Stimulated activated CD4-positive, alpha-beta T cell treated with anti-CD3 and anti-CD28 coated beads, Interleukin-2, amount 100 ng/mL, for 24 hours (primary cell): ENCODE measurements at places on chromosomes 1 and 21.

GRCh38 chr21:39885119-39885848 lies 18.0 kb downstream of the PCP4 start:
- no peak for DNase-seq

DNA sequence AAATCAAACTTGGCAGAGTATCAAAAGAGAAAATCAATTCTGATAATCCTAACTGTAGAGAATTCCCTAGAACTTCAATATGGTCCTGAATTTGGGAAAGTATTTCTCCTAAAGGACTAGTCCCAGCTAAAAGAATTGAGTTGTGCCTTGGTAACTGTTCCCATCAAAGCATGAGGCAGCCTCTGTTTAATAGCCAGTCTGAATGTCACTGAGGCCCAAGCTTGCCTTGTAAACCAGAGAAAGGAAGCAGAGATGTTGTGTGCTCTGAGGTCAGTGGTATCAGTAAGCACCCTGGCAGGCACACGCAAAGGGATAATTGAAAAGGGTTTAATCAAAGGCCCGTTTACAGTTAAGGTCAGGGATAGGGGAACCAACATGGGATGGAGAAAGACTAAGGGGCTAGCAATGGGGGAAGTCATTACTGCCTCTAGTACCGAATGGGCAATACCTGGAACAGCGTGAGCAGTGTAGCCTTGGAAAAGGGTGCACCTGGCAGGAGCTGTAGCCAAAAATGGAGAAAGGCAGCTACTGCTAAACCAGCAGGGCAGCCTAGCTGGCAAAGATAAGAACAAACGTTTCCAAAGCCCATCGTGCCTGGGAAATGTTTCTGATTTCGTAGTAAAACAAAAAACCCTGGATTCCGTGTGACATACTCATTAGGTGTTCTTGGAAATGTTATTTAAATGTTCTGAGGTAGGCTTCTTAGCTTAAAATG lies 635.5 kb downstream of the PLPP3 start:
- no peak for DNase-seq

DNA sequence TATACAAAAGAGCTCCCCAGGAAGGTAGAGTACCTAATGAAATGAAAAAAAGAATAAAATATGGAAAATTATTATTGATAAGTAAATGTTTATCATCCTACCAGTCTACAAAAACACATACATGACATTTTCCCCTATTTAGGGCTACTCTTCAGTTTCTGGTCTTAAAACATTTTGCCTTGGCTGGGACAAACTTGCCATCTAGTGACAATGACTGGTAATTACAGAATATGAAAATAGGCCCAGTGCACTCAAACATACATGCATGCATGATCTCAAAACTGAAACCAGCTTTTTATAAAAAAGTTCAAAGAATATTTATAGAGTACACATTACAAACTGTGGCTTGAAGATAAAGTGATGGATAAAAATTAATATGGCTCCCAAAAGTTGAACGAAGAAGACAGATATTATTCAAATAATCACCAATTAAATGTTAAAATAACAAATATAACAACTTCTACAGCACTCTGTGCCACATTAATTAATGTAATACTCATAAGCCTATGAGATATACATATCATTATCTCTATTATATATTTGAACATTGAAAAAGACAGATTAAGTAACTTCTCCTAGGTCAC lies 10.5 kb upstream of the RNPC3 start:
- no peak for DNase-seq

GRCh38 chr1:69898403-69898947 lies 306.9 kb downstream of the LRRC40 start:
- no peak for DNase-seq

DNA sequence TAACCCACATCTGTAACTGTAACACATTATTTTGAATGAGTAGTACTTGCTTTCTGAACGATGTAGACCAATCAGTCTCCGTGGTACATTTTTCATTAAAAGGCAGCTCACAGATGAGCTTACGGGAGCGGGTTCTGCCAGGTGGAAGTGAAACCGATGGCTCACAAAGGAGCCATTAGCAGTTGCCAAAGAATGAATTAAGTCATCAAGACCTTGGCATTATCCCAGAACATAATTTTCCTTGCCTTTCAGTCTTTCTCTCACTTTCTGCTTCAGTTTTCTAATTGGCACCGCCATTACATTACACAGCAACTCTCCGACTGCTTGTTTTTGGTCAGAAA lies 33.5 kb upstream of the UTS2 start:
- DNase-seq: no peak
